Thymus (tissue), 14 donors: ENCODE measurements at places on chromosomes 3 and 15. TPM values are rescaled to one million over a fixed set of nuclear protein-coding genes. Genes with fewer than 3 reads are reported as not detected.

Gene ATP8B4
- 8.3 TPM for polyA plus RNA-seq

Gene PARP6
- polyA plus RNA-seq = 125 TPM

Gene VGLL3
- 2.1 TPM for polyA plus RNA-seq

Gene CIDEC
- 0.91 TPM for polyA plus RNA-seq

Gene MAGEL2
- polyA plus RNA-seq = 0.07 TPM

Gene BCL2A1
- polyA plus RNA-seq = 25.5 TPM

Gene FBLN2
- polyA plus RNA-seq = 12.2 TPM

Gene VEPH1
- 1.5 TPM for polyA plus RNA-seq
